ENCODE measurements at places on chromosomes 13 and 19.

GRCh38 chr13:112241288-112241687 is 134.9 kb upstream of the SPACA7 start:
- DNase-seq, result no peak

GRCh38 chr13:98293103-98293502 is 116.0 kb upstream of the RNF113B start:
- no peak for DNase-seq

DNA sequence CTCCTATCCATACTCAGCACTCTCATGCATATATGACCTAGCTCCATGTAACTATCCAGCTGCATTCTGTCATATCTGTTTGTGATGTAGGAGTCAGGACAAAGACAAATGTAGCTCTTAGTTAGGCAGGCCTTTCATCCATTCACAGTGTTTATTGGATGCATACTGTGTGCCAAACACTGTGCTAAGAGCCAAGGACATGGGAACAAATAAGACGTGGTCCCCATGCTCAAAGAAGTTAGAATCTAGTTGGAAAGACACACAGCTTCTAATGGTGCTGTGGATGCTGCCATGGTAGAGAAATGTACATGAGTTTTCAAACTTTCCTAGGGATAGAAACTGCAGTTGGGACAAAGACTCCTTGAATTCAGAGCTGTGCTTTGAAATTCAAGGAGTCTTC is 31.7 kb upstream of the IL17D start:
- DNase-seq, result no peak

- DNase-seq, result no peak
These were observed 505.5 kb downstream of the DIAPH3 start for GRCh38 chr13:59658027-59658737.

GRCh38 chr13:114035583-114036531 is 62.0 kb upstream of the C13orf46 start:
- peak; percentile 90 for DNase-seq

DNA sequence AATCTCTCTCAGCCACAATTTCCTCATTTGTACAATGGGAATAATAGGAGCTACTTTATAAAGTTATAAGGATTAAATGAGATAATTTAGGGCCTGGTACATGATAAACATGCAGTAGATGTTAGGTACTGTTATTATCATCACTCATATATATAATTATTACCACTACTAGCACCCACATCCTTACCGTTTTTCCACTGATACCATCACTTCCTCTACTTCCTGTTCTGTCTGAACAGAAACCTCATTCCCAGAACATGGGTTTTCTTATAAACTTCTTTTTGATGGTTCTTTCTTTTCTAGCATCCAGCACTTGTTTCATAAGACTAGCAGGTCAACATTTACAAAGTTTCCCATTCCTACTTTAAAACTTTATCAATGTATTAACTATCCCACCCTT is 6.3 kb downstream of the CDADC1 start:
- no peak for DNase-seq

DNA sequence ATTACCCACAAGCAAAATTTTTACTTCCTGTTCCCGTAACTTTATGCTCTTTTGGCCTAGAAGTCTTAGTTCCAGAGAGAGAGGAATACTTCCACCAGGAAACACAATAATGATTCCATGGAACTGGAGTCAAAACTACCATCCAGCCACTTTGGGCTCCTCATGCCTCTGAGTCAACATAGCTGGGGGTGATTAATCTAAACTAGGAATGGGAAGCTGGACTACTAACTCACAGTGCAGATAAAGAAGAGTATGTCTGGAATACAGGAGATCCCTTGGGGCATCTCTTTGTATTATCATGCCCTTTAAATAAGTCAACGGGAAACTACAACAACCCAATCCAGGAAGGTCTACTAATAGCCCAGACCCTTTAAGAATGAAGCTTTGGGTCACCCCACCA is 8.9 kb upstream of the ELF1 start:
- no peak for DNase-seq

GRCh38 chr19:6010107-6010506 is 32.2 kb upstream of the RANBP3 start:
- DNase-seq, result no peak

- DNase-seq, result no peak
These were observed 295 bp downstream of the CLEC4G start for GRCh38 chr19:7731615-7732014.

DNA sequence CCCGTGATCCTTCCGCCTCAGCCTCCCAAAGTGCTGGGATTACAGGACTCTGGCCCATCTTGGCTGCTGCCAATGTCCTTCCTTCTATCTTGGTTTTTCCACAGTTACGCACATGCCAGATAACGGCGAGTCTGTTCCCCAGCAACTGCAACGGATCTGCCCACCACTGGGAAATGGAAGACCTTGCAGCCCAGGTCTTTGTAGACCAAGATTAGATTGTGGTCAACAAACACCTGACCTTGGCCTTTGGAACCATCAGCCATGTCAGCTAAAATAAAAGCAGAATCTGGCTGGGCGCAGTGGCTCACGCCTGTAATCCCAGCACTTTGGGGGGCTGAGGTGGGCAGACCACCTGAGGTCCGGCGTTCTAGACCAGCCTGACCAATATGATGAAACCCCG is 10.4 kb upstream of the LDLR start:
- DNase-seq, result no peak

DNA sequence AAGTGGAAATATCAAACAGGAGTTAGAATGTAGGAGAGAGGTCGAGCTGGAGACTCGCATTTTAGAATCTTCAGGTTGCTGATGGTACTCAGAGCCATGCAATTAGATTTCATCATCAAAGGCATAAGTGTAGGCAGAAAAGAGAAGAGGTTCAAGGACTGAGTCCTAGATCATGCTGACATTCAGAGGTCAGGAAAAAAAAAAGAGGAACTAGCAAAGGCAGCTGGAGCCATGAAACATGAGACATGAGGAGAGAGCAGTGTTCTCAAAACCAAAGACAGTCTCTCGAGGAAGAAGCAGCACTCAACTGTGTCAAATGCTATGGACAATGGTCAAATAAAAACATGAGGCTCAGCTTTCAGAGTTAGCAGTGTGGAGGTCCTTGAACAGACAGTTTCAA is 12.4 kb upstream of the TPP2 start:
- no peak for DNase-seq

DNA sequence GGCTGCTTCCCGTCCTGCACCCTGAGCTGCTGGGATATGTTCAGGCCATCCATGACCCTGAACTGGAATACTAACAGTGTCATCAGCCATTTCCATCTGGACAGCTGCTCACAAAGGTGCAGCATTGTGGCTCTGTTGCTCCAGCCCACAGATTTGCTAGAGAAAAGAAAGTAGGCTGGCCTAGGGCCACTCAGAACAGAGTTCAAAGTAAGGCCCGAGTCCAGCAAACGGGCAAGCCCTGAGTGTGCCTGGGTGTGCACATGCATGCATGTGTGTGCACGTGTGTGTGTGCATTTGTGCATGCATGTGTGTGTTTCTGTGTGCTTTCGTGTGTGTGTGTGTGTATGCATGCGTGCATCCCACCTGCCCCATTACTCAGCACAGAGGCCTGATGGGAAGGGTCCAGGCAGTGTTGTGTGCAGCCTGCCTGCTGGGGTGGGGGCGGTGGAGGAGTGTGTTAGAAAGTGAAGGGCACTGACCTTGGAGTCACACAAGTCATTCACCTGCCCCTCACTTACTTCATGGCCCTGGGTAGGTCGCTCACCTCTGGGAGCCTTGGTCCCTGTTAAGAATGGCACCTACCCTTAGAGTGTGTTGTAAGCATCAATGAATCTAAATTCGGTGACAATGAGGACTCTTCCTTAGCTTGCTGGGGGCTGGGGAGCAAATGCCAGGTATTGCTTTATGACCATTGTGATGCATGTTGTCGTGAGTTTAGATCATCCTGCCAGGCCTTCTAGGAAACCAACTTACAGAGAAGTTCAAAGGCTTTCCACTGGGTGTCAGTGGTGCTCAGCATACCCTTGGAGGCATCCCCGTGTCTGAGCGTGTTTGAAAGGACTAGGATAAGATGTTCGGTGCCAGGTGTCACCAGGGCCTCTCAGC is 53.2 kb downstream of the GPR12 start:
- peak; percentile 49 for DNase-seq

- DNase-seq, result peak; percentile 46
These were observed 7.6 kb downstream of the SIRT2 start for GRCh38 chr19:38891771-38892170.

- DNase-seq, result no peak
These were observed 10.6 kb downstream of the PIAS4 start for GRCh38 chr19:4018140-4018613.

DNA sequence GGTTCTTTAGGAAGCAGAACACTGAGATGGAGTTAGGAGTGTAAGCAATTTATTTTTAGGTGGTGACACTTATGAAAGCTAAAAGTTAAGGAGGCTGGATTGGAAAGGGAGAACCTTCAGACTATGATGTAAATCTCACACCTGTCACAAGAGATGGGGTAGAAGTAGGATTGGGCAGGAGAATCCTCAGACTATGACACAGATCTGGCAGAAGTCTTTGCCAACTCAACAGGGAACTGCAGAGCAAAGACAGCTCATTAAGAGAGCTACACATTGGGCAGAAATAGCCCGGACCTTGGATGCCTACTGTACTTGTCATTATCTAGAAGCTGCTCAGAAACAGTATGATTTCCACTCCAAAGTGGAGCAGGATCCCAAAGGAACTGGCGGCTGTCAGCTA is 134.4 kb downstream of the DNAJC15 start:
- DNase-seq, result no peak

DNA sequence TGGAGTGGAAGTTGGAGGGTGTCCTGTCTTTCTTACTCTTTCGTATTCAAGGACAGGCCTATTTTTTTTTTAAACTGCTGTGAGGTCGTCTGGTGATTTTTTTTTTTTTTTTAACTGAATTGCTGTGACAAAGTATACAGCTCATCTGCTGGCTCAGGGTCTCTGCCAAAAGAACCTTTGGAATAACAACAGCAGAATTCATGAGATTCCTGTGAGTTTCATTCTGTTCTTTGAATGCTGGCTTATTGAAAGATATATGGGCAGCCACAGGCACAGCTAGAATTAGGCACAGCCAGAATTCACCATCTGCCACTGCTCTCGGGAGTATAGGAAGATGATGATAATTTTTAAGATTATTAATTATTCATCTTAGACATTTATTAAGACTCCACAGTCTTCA is 21.4 kb upstream of the FRY start:
- DNase-seq, result no peak

DNA sequence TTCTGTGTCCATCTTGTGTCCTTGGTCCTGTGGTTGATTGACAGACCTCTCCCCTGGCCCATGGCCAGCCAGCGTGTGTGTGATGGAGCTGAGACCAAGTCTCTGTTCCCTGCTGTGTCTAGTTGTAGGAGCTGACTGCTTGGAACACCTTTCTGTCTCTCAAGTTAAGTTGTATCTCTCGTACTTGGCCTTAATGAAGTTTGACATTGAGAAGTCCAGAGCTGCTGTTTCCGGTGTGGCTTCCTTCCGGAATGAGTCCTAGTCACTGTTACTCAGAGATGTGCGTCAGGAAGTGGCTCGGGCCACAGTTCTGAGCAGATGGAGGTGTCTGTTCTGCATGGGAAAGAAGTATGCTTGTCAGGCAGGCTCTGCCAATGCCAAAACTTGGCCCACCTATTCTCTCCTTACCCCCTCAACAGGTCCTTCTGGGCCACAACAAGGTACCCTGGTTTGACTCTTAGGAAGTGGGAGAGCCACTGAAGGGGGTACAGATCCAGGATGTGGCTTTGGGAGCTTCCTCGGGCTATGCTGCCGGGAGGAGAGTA is 54.3 kb downstream of the GATAD2A start:
- DNase-seq, result no peak

Measured in posterior cingulate gyrus (tissue), 11 donors.